ENCODE measurements at places on chromosomes 12 and 14.

DNA sequence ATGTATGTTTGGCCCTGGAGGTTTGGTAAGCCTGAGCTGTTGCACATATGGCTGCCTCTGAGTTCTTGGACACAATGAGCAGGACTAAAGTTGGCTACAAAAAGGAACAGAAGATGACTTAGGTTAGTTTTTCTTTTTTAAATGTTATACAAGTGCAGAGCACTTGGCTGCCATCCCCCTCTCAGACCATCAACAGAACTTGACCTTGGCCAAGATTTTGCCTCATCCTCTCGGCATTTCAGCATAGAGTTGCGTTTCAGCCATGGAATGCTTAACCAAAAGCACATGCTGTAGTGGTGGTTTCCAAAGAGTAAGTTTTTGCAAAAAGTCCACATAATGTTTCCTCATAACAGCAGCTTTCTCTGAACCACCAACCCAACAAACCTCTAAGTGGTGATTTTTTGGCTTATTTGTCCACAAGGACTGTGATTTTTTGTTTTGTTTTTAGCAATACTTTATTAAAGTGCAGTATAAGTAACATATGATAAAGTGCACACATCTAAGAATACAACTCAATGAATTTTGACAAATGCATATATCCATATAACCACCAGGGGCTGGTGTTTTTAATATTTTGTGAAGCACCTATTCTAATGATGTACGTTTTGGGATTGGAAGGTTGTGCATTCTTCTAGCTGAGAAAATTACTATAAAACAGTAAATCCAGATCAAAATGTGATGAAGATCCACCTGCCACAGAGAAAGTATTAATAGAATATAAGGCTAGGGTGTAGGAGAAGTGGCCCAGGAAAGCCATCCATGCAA lies 12.1 kb upstream of the GALNT16 start:
- no peak for DNase-seq

- DNase-seq, result no peak
Measured at GRCh38 chr14:39422243-39422642, 10.0 kb downstream of the FBXO33 start.

- DNase-seq, result peak; percentile 11
Measured at GRCh38 chr12:49967777-49968250, 4.9 kb upstream of the AQP6 start.

DNA sequence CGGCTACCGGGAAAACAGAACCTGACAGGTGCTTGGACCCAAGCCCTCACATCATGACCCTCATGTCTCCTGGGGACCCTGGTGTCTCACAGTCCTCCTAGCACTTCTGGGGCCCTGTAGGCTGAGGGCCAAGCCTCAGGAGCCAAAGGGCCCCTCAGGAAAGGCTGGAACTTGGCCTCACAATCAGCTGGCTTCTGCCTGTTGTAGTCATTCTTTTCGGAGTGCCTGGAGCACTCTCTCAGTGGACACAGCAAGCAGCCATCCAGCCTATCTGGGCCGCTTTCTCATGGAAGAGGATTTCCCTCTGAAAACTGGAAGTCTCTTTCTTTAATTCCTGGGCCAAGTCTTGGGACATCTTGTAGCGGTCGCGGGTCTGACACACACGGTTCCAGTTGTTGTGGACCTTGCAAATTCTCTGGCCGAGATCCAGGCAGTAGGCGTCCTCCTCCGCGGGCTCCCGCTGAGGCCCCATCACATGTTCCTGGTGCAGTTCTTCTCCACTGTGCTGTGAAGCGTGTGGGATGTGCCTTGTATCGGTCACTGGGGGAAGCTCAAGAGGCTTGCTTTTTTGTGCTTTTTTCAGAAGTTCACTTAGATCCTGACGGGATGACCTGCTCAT lies 169.3 kb downstream of the EMP1 start:
- no peak for DNase-seq

DNA sequence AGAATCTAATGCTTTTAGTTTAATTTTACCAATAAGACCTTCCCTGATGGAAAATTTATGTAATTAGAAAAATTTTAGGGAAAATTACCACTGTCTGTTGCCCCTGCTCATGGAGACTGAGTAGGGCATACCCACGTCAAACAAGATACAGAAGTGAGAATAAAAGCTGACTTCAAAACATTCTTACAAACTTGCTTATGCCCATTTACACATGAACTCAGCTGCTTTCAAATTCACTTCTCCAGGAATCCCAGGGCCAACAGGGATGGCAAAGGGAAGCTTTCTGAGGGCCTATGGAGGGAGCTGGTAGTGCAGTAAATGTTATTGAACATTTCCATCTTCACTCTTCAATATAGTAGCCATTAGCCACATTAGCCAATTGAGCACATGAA lies 4.8 kb upstream of the NINJ2 start:
- no peak for DNase-seq

DNA sequence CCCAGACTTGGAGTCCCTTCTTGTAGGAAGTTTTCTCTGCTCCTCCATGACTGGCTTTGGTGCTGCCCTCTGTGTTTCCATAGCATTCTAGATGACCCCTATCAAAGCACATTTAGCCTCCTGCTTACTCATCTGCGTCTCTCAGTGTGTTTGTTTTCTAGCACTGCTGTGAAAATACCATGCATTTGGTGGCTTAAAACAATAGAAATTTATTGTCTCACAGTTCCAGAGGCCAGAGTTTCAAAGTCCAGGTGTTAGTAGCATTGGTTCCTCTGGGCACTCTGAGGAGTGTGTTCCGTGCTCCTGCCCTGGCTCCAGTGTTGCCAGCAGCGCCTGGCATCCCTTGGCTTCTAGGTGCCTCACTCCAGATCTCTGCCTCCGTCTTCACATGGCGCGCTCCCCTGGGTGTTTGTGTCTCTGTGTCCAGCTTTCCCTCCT lies 86.1 kb downstream of the CACNA1C start:
- no peak for DNase-seq

DNA sequence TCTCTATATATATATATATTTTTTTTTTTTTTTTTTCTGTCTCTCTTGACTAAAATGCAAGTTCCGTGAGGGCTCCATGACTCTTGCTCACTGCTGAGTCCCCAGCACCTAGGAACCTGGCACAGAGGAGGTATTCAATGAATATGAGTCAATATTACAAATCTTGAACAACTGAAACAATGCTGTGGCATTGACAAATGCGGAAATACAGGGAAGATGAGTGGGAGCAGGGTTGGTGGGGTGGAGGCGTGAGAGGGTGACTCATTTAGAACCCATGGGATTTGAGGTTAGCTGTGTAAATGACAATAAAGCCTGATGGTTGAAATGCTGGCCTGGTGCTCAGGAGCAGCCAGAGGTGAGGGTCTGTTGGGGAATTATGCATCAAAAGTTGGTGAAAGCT lies 121.7 kb upstream of the FUT8 start:
- no peak for DNase-seq

DNA sequence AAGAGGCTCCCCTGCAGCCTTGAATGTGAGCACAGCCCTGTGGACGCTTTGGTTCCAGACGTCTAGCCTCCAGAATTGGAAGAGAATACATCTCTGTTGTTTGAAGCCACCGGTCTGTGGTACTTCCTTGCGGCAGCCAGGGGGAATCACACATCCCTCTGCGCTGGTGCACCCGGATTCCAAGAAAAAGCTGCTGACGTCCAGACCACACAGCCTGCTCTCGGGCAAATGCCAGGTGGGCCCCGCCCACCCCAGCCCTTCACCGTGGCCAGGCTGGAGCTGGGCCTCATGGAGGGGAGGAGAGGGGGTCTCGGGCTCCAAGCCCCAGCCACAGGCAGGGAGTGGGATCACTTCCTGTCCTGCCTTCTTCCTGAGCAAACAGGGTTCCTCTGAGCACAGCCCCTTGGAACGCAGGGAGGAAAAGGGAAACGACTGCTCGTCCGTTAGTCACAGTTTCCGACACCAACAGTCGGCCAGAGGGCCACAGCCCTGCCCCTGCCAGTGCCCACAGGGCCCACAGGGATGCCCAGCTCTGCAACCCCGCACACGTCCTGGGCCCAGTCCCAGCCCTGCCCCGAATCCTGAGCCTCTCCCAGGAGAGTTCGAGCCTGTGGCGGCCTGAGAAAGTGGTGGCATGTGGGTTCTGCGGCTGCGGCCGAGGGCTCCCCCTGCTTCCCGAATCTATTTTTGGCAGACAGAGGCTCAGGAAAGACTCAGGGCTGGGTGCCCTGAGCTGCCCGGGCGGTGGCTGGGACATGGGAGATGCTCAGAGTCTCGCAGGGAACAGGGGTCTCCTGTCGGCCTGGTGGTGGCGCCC lies 85.3 kb downstream of the RFLNA start:
- no peak for DNase-seq

GRCh38 chr12:45427042-45427441 lies 211.1 kb downstream of the ANO6 start:
- DNase-seq, result no peak

Measured in D721Med (cell line).